ENCODE measurements at places on chromosomes 5 and 9.

GRCh38 chr5:106113922-106114321 is 1556.8 kb downstream of the EFNA5 start:
- no peak for DNase-seq

DNA sequence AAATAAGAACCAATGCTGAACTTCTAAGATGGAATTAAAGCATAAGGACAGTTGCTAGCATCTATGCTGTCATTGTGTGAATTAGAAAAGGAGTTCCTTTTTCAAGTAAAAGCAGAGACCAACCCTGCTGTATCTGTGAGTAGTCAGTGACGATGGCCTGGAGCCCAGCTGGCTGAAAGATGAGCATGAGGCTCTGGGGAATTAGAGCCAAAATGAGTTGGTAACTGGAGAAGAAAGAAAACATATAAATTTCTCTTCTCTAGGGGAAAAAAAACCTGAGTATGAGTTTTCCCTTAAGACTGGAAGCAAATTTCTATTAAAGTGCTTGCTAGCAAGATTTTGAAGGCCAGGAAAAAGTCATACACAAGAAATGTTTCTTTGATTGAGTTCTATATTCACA is 1.6 kb upstream of the SPZ1 start:
- DNase-seq = no peak

DNA sequence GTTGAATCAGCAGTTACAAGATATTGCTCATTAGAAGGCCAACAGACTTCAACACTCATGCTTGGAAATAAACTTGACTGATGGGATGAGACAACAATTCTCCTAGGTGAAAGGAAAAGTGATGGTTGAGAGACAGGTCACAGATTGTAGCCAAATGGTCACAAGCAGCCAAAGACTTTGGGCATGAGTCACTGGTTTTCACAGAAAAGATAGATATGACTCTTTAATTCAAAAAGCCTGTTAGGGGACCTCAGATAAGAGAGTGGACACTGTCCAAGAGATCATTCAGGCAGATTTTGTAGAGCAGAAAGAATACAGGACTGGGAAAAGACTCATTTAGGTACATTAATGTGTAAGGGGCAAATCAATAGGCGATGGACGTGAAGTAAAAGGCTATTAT is 982.5 kb downstream of the MAT2B start:
- DNase-seq = no peak

GRCh38 chr9:25889661-25890060 is 211.4 kb upstream of the TUSC1 start:
- no peak for DNase-seq

- DNase-seq = no peak
Measured at GRCh38 chr5:172144291-172144815, 43.7 kb downstream of the STK10 start.

- no peak for DNase-seq
Measured at GRCh38 chr9:131279863-131280570, 3.7 kb upstream of the FAM78A start.
